ENCODE measurements at places on chromosomes 2 and 18. TPM values are rescaled to one million over a fixed set of nuclear protein-coding genes. Genes with fewer than 3 reads are reported as not detected.

DNA sequence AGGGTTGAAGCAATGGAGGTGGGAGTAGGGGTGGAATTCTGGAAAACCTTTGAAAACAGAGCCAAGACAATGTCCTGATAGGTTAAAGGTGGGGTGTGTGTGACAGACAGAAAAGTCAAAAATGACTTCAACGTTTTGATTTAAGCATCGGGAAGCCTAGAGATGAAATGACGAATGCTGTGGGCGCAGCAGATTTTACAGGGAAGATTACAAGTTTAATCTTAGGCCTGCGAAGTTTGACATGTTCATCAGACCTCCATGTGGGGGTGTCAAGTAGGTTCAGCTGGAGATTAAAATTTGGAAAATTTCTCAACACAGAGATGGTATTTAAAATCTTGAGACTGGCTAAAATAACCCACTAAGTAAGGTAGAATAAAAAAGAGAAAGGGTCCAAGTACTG lies 453.3 kb downstream of the TXNL1 start:
- H3K4me1 ChIP-seq: no peaks in the 10 kb centered on the region
- no peak overlapping the region for H3K4me3 ChIP-seq
- H3K36me3 ChIP-seq: no peaks in the 10 kb centered on the region
- no peaks in the 10 kb centered on the region for H3K27me3 ChIP-seq
- no peak for DNase-seq

DNA sequence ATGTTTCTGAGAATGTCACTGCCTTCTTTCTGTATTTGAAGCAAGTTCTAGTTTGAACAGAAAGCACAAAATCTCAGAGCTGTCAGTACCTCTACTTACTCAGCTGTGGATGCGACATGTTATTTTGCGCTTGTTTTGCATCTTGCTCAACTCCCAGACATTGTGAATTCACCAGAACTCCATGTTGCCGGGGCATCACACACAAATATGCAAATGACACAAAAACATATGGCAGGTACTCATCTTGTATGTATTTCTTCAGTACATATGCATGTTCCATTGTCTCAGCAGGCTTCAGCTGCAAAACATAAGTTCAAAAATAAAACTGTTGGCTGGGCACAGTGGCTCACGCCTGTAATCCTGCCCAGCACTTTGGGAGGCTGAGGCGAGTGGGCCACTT lies 30.8 kb downstream of the ADCY3 start:
- H3K27me3 ChIP-seq: no peaks in the 10 kb centered on the region
- no peak overlapping the region for H3K4me3 ChIP-seq
- no peak overlapping the region for H3K27ac ChIP-seq
- no peak for DNase-seq

SH3RF3 gene
- total RNA-seq: 2.5 TPM

ANKRD53 gene
- not detected for total RNA-seq

DNA sequence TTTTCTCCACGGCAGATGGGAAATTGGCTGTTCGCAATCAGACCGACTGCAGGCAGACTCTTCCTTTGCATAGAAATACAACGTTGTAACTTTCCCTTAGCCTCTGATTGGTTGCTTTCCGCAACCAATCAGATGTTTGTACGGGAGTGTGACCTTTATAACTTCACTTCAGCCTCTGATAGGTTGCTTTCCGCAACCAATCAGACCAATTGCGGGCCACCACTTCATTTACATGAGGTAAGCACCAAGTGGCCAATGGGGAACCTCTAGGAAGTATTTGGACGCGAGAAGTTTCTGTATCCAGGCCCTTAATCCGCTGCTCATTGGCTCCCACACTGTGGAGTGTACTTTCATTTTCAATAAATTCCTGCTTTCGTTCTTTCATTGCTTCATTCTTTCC lies 19.1 kb downstream of the SLC25A12 start:
- H3K27me3 ChIP-seq: no peaks in the 10 kb centered on the region
- H3K4me3 ChIP-seq: no peak overlapping the region
- no peaks in the 10 kb centered on the region for H3K36me3 ChIP-seq
- no peak for DNase-seq

IL1RL1 gene
- total RNA-seq: 2.1 TPM

INO80C gene
- total RNA-seq: 32.1 TPM

GRCh38 chr2:148959745-148960144 lies 78.8 kb upstream of the LYPD6B start:
- H3K4me3 ChIP-seq: no peak overlapping the region
- no peaks in the 10 kb centered on the region for H3K36me3 ChIP-seq
- DNase-seq: no peak
- H3K27ac ChIP-seq: no peak overlapping the region
- no peaks in the 10 kb centered on the region for H3K27me3 ChIP-seq
- no peaks in the 10 kb centered on the region for H3K4me1 ChIP-seq

DNA sequence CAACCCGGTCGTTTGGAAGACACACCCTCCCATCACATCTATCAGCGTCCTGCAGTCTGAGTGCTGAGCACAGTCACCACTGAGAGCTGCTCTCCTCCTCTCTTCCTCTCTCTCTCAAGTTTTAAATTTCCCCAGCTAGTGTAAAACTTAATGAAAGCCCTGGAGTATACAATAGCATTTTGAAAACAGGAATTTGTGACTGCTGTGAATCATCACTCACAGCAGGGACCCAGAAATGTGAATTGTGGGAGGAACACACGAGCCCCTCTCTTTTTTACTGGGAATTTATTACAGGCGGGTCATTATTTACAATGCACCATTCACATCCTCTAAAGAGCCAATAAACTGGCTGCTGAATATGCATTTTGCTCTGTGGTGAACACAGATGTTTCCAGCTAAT lies 185.0 kb upstream of the SMIM21 start:
- no peak overlapping the region for H3K27ac ChIP-seq
- H3K4me3 ChIP-seq: no peak overlapping the region
- no peak for DNase-seq
- H3K4me1 ChIP-seq: no peaks in the 10 kb centered on the region
- H3K27me3 ChIP-seq: no peaks in the 10 kb centered on the region

PAX8 gene
- total RNA-seq: 1.9 TPM

DNA sequence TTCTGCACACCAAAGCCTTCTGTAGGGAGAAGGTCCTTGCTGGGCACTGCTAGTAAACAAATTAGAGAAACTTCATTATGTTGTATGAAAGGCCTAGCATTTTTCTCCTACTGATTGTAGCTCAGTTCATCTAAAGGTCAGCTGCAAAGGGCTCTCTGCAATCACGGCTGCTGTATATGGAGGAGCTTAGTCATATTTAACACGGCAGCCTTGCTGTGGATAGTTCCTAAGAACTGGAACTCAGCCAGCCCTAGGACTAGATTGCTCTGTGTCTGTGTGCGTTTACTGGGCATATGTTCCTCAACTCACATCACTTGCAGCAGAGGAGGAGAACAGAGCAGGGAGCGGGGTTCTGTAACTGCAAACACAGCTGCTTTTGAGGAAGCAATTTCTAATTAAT lies 1103.9 kb upstream of the KLHL29 start:
- H3K27ac ChIP-seq: no peak overlapping the region
- H3K4me1 ChIP-seq: no peaks in the 10 kb centered on the region
- no peaks in the 10 kb centered on the region for H3K27me3 ChIP-seq
- H3K4me3 ChIP-seq: no peak overlapping the region
- no peak for DNase-seq

DNA sequence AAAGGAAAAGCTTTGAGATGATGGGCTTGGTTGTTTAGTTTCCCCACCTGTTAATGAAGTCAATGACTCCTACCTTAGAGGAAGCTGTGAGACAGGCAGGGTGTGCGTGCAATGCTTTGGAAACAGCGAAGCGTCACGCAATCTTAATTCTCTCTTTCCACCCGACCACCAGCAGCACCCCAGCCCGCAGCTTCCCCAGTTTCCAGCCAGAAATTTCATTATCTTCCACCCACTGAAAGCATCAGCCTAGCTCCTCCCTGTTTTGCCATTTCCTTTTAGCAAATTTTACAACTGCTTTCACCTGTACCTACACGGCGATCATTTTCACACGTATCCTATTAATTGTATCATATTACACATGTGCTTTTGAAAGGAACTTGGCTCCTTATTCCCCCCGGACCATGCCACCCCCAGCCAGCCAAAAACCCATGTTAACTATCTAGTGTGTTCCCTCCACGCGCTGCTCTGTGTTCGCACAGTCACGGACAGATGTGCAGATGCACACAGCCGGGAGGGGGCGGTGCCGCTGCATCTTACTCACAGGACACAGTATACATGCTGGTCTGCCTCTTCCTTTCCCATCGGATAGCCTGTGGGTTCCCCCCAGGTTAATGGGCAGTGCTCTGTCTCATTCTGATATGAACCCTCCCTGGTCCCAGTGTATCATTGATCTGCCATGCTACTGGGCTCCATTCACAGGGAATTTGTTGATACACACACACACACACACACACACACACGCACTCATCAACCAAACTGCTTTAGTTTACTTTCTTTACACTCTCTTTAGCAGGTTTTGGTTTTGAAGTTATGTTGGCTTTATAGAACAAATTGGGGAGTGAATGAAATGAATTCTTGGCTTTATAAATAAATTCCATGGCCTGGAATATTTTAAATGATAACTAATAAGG lies 22.4 kb downstream of the CYP27C1 start:
- H3K4me3 ChIP-seq: peak overlapping the region; percentile 19
- no peaks in the 10 kb centered on the region for H3K4me1 ChIP-seq
- peak; percentile 82 for DNase-seq
- no peaks in the 10 kb centered on the region for H3K27me3 ChIP-seq

DNA sequence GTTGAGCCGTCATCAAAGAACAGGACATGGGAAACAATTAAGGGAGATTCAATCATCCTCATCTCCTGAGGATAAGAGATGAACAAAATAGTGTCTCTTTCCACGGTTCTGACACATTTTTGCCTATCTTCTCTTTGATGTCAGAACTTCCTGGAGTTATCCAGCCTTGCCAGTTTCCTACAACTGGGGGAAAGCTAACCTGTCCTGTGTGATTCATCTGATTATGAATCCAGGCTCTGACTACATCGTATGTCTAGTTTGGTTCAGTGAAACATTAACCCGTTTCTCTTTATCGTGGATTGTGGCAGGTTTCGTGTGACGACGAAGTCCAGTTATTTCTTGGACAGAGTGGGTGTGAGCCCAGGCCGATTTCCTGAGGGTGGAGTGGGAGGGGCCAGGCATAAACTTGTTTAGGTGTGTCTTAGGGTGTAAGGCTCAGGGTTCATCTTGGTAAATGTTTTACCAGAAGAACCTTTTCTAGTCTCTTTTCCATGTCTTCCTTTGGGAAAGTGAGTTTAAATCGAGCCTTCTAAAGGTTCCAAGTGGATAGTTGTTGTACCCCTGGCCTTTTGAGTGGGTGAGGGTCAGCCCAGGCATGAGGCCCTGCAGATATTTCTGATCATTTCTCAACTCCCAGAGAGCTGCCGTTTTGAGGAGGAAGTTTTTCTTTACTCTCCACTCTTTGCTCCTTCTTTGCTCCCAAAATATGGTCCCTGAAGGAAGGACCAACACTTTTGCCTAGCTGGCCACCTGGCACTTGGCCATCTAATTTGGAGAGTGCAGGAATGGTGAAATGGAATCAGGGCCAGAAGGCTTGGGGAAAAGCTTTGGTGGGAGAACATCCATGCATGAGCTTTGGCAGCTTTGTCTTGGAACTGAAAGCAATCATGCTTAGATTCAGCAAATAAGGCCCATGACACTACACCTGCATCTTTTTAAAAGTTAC lies 50.4 kb upstream of the FZD5 start:
- no peaks in the 10 kb centered on the region for H3K4me1 ChIP-seq
- DNase-seq: peak; percentile 94
- peak overlapping the region; percentile 86 for H3K27ac ChIP-seq
- no peak overlapping the region for H3K4me3 ChIP-seq

- no peak overlapping the region for H3K27ac ChIP-seq
- no peaks in the 10 kb centered on the region for H3K4me1 ChIP-seq
- H3K4me3 ChIP-seq: no peak overlapping the region
- no peak for DNase-seq
- H3K36me3 ChIP-seq: no peaks in the 10 kb centered on the region
Observed at GRCh38 chr2:68235090-68235489, 17.2 kb downstream of the PPP3R1 start.

UGT1A10 gene
- total RNA-seq: 45.2 TPM

NAT8 gene
- total RNA-seq: not detected

SFT2D3 gene
- total RNA-seq: 6.0 TPM

GRCh38 chr2:177015356-177015923 lies 197.2 kb upstream of the HNRNPA3 start:
- no peaks in the 10 kb centered on the region for H3K4me1 ChIP-seq
- no peaks in the 10 kb centered on the region for H3K36me3 ChIP-seq
- H3K4me3 ChIP-seq: no peak overlapping the region
- H3K27me3 ChIP-seq: no peaks in the 10 kb centered on the region

STARD6 gene
- total RNA-seq: not detected

GRCh38 chr2:134253804-134254203 lies at the start of gene MGAT5:
TSS of gene MGAT5 (plus strand) at chr2:134254072. CDS start at chr2:134254404, 332 bp downstream.
- H3K27ac ChIP-seq: no peak within 1 kb of the TSS
- H3K4me1 ChIP-seq: peaks cover 15% of the 10 kb centered on the region
- H3K36me3 ChIP-seq: no peaks in the 10 kb centered on the region
- H3K4me3 ChIP-seq: no peak within 1 kb of the TSS
- no peaks in the 10 kb centered on the region for H3K27me3 ChIP-seq
- peak; percentile 84 for DNase-seq

- H3K4me3 ChIP-seq: no peak overlapping the region
- H3K27ac ChIP-seq: no peak overlapping the region
- no peaks in the 10 kb centered on the region for H3K27me3 ChIP-seq
- no peak for DNase-seq
Observed at GRCh38 chr2:44112096-44112495, 56.6 kb upstream of the PPM1B start.

RSAD2 gene
- total RNA-seq: 0.72 TPM

GRCh38 chr2:218030409-218031195 lies 27.8 kb upstream of the TNS1 start:
- H3K4me1 ChIP-seq: no peaks in the 10 kb centered on the region
- no peak overlapping the region for H3K27ac ChIP-seq
- no peaks in the 10 kb centered on the region for H3K36me3 ChIP-seq
- peak; percentile 7 for DNase-seq

BUB1 gene
- 47.3 TPM for total RNA-seq

SUPT7L gene
- total RNA-seq: 20.8 TPM

DNA sequence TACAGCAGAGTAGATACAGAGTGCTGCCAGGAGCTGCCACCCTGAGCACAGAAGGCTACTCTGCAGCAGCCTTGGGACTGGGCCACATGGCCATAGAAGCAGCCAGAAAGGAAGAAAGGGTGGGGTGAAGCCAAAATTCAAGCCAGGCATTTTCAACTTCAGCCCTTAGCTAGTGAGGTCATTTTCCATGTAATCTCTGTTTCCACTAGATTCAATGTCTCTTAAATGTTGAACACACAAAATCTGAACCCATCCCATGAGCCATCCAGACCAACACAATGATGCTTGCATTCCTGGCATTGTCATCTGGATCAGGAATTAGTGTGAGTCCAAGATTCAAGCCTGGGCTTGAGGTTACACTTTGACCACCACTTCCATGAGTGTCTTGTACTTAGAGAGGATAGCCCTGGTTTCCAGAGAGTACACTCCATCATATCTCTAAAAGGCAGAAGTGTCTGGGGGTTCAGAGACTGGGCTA lies 243.6 kb downstream of the OSR1 start:
- no peak overlapping the region for H3K27ac ChIP-seq
- DNase-seq: no peak
- H3K36me3 ChIP-seq: no peaks in the 10 kb centered on the region

Measured in colonic mucosa (tissue), 4 donors.